Putamen (tissue), 1 donor: ENCODE measurements at places on chromosomes 5 and 9.

- no peak for DNase-seq
These were observed 163.6 kb upstream of the SEMA6A start for GRCh38 chr5:116738239-116738614.

DNA sequence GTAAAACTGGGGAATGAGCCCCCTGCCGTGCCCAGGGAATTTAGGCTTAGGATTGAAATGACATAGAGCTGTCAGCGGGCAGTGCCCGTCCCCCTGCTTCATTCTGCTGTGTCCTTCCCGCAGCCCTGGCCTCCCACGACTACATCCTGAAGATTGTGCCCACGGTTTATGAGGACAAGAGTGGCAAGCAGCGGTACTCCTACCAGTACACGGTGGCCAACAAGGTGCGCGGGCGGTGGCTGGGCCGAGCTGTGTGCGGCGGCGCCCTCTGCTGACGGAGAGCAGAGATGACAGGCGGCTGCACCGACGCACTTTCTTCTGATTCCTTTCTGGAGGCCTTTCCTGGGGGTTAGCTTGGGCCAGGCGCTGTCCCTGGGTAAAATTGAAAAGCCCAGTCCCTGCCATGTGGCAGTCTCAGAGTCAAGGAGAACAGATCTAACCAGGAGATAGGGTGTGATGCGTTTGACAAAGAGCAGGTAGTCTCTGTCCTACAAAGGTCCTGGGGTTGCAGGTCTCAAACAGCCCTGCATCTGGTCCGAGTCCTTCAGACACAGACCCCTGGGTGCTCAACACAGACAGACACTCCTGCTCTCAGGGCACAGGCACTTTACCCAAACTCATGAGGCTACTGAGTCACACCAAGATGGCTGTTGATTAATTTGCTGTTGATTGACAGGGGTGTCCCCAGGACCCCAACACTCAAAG is 26.8 kb upstream of the RPL26L1 start:
- DNase-seq: no peak

DNA sequence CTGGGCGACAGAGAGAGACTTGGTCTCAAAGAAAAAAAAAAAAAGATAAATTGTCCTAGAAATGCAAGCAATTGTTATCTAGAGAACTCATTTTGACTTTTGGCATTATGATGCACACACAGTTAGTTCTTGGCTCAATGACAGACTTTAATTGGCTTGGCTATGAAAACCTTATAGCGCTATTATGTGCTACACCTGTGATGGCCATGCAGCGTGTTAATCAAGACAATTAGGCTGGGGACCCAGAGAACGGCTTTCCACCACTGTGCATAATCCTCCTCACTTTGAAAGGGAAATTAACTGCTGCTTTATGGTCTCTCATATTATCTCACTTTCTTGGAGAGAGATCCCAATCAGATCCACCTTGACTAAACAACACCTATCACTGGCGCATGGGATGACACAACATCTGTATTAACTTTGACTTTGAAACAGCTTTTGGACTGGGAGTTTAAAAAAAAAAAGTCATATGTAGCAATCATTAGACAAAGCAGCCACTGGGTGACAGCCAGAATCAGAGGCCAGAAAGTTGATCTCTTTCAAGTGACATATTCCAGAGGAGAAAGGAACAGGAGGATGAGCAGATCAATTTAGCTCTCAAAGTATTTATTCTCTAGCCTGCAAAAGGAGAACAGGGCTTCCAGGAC is 132.5 kb downstream of the PPP2R2B start:
- no peak for DNase-seq

- DNase-seq: no peak
These were observed 96.1 kb downstream of the MRPL36 start for GRCh38 chr5:1703352-1704050.

DNA sequence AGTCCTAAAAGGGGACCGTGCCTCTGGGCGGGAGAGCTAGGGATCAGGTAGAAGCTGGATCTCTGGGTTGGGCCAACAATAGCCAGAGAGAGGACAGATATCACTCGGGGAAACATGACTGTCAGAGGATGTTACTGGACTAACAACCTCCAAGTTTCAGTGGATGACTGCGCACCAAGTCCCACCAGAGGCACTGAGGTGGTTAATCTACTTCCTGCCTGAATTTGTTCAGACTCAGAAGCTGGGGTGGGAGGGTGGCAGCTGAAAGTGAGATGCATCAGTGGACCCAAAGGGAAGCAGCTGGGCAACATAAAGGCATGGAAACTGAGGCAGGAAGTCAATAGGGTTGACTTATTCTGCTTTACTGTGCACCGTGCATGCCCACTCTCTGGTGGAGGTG is 130.1 kb upstream of the SLC44A1 start:
- DNase-seq: no peak

GRCh38 chr9:4665357-4665756 is 923 bp downstream of the SPATA6L start:
- peak; percentile 18 for DNase-seq

- DNase-seq: no peak
These were observed 62.9 kb downstream of the GADD45G start for GRCh38 chr9:89667726-89668125.

GRCh38 chr5:151825445-151825844 is 53.7 kb downstream of the G3BP1 start:
- DNase-seq: peak; percentile 64

DNA sequence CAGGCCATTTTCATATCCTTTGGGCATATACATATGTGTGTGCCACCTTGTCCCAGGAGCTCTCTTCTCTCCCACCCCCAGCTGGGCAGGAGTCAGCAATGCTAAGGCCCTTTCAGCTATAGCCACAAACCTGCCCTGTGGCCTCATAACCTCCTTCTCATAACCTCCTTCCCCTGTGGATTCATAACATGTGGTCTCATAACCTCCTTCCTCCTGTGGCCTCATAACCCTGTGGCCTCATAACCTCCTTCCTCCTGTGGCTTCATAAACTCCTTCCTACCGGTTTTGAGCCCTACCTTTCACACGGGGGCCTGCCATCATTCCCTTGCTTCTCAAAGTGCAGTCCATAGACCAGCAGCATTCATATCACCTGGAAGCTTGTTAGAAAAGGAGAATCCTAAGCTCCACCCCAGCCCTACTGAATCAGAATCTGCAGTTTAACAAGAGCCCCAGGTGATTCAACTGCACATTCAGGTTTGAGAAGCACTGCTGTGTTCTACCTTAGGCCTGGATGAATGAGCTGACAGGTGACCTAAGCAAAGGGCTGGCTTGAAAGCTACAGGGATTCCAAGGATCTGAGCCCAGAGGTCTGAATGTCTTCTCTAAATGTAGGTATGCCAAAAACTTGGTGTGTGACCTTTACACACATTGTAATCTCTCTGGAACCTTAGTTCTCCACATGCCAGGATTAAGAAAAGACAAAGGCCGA is 41.9 kb upstream of the PLPP6 start:
- DNase-seq: no peak

GRCh38 chr5:14942212-14942611 is 70.6 kb upstream of the ANKH start:
- no peak for DNase-seq

- no peak for DNase-seq
These were observed 104.4 kb downstream of the CETN3 start for GRCh38 chr5:90305041-90305720.

DNA sequence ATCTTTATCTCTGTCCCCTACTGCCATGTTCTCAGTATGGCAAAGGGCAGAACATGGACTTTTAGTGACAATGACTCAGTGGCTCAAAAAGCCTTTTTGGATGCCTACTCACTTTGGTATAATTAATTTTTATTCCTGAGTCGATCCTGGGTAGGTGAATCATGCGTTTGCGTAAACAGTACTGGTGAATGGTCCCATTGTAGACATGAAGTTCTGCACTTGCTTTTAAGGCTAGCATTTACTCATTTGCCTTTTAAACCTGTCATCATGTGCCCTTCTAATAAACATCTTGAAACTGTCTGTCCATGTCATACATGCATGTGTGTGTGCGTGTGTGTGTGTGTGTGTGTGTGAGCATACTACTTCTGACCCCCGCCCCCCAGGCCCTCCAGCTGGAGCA is 223.0 kb downstream of the AUH start:
- no peak for DNase-seq

- DNase-seq: no peak
These were observed 494.3 kb downstream of the NTRK2 start for GRCh38 chr9:85163825-85164224.

DNA sequence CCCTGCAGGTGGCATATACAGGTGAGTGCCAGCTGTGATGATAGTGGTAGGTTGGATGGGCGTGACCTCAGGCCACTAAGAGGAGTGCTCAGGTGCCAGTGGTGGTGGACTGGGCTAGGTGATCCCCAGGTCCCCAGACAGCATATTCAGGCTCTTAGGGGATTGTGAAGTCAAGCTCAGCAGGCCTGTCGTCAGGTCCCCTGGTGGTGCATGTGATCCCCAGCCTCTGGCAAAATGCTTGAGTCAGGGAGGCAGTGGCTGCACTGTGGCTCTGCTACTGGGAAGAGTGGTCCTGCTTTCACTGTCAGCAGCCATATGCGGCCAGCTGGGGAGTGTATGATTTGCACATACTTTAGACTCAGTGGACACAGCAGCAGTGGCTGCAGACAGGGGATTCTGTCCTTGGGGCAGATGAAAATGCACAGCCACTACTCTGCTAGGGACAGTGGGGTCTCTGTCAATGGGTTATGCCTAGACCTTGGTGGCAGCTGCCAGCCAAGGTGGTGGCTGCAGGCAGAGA is 31.6 kb upstream of the CTSL start:
- DNase-seq: no peak

GRCh38 chr5:137385064-137385463 is 114.1 kb downstream of the SPOCK1 start:
- DNase-seq: no peak

DNA sequence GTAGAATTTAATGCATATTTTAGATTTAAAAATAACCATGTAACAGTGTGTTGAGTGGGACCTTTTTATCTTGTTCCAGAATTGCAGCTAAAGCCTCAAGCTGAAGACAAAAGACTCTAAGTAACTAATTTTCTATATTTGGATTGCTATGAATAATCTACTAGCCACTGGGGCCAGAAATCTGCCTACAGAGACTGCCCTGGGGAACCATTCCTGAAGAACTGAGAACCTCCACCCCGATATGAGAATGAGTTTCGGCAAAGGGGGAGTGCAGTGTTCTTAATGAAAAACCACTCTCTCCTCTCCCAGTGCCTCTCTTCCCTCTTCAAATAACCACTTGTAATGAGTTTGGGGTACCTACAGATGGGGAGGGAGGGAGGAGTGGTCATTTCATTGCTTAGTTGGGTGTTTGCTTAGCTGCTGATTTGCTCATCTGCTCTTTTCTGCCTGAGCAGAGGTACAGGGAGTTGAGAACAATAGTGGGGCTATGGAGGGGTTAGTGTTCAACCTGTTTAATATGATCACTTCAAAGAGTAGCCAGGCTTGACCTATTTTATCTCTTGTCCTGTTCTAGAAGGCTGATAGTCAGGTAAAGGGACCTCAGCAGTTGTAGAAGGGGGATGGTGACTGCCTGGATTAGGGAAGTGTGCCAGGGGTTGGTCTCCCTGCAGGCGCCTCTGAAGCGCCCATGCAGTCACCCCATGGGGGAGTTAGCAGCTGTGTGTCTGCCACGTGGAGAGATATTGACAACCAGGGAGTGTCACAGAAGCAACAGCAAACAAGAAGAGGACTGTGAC is 47.7 kb downstream of the ATG10 start:
- peak; percentile 29 for DNase-seq

GRCh38 chr5:137656558-137656957 is 79.3 kb downstream of the KLHL3 start:
- DNase-seq: no peak

DNA sequence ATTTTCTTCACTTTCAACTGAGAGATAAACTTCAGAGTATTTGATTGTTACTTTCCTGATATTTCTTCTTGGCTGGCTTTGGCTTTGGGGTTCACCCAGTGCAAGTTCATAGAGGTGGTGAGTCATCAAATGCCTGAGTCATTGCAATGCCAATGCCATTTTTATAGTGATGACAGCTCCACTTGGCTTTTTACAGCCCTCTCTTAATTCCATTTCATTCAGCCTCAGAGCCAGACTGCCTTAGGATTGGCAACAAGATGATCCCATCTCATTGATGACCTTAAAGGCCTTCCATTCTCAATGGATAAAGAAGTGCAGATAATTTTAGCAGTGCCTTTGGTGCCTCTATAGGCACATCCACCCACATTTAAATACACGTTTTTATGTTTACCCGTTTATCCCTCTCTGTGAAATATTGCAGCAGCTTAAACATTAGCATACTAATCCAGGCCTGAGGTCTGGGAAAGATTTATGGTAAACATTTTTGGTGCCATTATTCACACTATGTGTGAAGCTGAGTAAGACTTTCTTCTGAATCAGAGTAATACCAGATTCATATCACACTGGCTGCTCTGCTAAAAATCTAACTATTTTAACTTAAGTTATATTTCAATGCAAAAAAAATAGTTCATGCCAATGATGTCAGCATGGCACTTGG is 88.9 kb upstream of the TYRP1 start:
- DNase-seq: no peak

- no peak for DNase-seq
These were observed 226.5 kb upstream of the POU5F2 start for GRCh38 chr5:93967923-93968322.

DNA sequence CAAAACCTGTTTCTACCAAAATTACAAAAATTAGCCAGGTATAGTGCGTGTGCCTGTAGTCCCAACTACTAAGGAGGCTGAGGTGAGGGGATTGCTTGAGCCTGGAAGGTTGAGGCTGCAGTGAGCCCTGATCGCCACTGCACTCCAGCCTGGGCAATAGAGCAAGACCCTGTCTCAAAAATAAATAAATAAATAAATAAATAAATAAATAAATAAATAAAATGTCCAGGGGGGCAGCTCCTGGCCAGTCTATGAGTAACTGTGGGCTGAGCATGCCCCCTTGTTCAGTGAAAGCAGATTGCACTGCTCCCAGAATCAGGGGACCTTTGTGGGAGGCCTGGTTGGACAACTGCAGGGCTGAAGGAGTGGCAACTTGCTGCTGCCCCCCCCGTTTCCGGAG is 62.7 kb downstream of the PDE6A start:
- no peak for DNase-seq

GRCh38 chr5:116370886-116371285 is 203.7 kb downstream of the SEMA6A start:
- DNase-seq: no peak

- DNase-seq: no peak
These were observed 288.1 kb downstream of the GABRB2 start for GRCh38 chr5:161258438-161258837.

DNA sequence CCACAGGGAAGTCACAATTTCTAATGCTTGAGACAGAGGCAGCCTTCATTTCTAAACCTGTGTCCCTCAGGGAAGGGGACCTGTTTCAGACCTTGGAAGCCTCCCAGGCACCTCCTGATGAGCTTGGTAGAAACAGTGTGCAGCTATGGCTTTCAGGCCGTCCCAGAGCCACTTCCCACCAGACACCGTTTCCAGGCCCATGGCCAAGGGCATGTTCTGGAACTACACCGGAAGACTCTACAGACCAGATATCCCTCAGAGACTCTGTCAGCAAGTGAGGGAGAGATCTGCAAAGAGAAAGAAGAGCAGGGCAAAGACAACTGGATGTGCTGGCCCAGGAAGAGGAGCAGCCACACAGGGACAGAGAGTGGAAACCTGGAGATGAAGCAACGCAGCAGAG is 82.2 kb upstream of the HSPA9 start:
- no peak for DNase-seq
